Hair follicular keratinocyte (primary cell): ENCODE measurements at places on chromosomes 2 and 18. TPM values are rescaled to one million over a fixed set of nuclear protein-coding genes. Genes with fewer than 3 reads are reported as not detected.

CYP26B1 gene
- total RNA-seq = 2.9 and 3.6 TPM in 2 replicates

HJURP gene
- total RNA-seq = 10.9 and 34.3 TPM in 2 replicates

CAPN13 gene
- total RNA-seq = not detected in 2 replicates

SATB2 gene
- total RNA-seq = 0.30 and 0.78 TPM in 2 replicates

PPP1R1C gene
- 8.6 and 15.3 TPM in 2 replicates for total RNA-seq

WDR43 gene
- total RNA-seq = 37.6 and 61.1 TPM in 2 replicates

SYT4 gene
- total RNA-seq = not detected in 2 replicates
